Prostate gland (tissue), 2 donors: ENCODE measurements at places on chromosomes 4 and X. TPM values are rescaled to one million over a fixed set of nuclear protein-coding genes. Genes with fewer than 3 reads are reported as not detected.

The SHOX gene
- total RNA-seq, result not detected

The MAP3K15 gene
- 0.09 TPM for total RNA-seq

GRCh38 chr4:113043591-113043990 lies 5.9 kb upstream of the ANK2 start:
- H3K27ac ChIP-seq, result no peak overlapping the region
- H3K36me3 ChIP-seq, result no peaks in the 10 kb centered on the region
- no peaks in the 10 kb centered on the region for H3K4me1 ChIP-seq
- H3K27me3 ChIP-seq, result no peaks in the 10 kb centered on the region

GRCh38 chr4:138407329-138407728 lies 165.2 kb upstream of the SLC7A11 start:
- no peaks in the 10 kb centered on the region for H3K36me3 ChIP-seq
- no peak overlapping the region for H3K4me3 ChIP-seq
- no peaks in the 10 kb centered on the region for H3K4me1 ChIP-seq
- DNase-seq, result no peak
- H3K27ac ChIP-seq, result no peak overlapping the region
- no peaks in the 10 kb centered on the region for H3K27me3 ChIP-seq

GRCh38 chr4:8940792-8941491 lies 69.3 kb upstream of the HMX1 start:
- H3K36me3 ChIP-seq, result no peaks in the 10 kb centered on the region
- H3K27ac ChIP-seq, result no peak overlapping the region
- H3K4me1 ChIP-seq, result no peaks in the 10 kb centered on the region

DNA sequence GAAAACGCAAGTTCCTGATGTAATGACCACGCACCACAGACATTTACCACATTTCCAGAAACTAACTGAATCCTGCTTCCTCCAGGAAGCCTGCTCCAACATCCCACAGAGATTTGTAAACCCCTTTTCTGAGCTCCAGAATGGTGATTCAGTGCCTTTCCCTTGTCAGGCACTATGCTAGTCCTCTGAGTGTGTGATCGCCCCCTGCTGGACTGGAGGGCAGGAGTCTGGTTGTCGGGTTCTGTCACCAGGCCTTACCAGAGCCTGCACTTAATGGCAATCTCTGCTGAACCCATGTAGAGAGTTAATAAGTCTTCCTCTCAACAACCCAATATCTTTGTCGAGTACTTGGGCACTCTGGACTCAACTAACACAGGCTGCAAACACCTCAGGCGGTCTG lies 14.5 kb upstream of the KDM5C start:
- no peak for DNase-seq
- no peaks in the 10 kb centered on the region for H3K27me3 ChIP-seq
- H3K4me3 ChIP-seq, result no peak overlapping the region
- H3K4me1 ChIP-seq, result no peaks in the 10 kb centered on the region
